ENCODE measurements at places on chromosomes 3 and 15.

DNA sequence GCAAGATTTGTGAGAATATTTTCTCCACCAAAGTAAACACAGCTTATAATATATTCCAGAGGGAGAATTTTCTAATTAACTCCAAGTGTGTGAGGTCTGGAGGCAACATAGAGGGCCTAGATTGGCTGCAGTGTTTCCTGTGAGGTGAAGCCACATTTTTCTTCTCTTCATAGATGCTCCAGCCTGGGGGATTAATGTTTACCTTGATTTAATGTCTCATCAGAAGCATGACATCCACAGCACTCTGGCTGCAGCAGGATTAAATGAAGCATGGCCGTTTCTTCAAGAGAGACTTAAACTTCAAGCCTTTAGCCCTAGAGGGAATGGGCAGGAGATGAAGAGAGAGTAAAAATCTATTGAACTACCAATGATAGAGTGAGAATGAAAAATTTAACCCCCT is 137.9 kb upstream of the ZBTB20 start:
- DNase-seq: no peak

GRCh38 chr3:162112719-162113118 is 616.1 kb downstream of the OTOL1 start:
- DNase-seq: no peak

- DNase-seq: no peak
Measured at GRCh38 chr3:28012830-28013229, 228.6 kb upstream of the CMC1 start.

DNA sequence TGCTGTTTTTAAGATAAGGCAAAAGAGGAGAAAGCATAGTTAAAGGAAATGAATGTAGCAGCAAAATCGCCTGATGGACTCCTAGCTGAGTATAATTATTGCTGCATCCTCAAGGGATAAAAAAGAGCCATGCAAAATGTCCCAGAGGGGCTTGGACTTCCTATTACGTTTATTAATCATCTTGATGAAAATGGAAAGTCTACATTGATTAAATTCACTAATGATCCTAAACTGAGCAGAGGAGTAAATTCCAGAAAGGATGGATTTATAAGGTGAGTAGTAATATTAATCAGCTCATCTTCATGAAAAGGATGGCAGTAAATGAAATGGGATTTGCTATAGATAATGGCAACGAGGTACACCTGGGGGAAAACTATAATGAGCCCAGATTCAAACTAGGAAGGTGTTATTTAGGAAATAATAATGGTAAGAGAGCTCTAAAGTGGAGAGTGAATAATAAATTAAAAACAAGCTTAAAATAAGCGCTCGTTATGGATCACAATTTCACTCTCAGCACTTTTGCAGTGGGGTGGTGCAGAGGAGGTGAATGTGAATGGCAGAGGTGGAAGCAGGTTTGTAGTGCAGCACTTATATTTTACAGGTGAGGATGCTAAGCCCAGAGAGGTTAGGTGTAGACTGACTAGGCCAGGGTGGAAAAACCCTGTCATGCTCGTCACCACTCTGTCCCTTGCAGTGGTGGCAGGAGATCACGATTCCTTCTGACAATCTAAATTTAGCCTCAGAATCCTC is 22.3 kb downstream of the IL5RA start:
- no peak for DNase-seq

DNA sequence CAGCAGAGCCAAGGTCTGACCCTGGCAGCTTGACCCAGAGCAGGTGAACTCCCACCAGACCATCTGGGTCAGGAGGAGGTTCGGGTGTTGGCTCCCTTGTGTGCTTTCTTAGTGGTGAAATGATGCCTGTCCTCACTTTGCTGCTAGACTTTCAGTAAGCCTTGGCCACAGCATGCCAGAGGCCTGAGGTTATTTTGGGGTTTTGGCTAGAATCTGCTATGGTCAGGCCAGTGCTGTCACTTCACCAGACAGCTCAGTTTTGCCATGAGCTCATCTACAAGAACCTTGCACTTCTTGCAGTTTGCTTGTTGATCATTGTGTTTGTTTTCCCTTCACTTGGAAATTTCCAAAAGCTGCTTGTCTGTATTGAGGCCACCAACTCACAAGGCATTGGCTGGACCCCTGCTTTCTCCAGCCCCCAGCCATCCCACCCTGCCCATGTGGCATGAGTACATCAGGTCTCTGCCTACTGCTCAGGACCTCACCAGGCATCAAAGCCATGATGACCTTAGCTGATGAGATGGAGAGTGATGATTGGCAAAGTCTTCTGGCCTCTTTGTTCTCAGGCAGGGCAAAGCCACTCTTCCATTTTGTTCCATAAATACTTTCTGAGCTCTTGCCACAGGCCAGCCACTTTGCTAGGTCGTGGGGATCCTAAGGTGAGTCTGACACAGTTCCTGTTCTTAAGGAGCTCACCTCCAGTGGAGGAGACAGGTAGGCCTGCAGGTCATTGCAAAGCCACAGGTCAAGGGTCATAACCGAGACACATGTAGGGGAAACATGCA is 122.6 kb downstream of the ARNT2 start:
- DNase-seq: peak; percentile 62

DNA sequence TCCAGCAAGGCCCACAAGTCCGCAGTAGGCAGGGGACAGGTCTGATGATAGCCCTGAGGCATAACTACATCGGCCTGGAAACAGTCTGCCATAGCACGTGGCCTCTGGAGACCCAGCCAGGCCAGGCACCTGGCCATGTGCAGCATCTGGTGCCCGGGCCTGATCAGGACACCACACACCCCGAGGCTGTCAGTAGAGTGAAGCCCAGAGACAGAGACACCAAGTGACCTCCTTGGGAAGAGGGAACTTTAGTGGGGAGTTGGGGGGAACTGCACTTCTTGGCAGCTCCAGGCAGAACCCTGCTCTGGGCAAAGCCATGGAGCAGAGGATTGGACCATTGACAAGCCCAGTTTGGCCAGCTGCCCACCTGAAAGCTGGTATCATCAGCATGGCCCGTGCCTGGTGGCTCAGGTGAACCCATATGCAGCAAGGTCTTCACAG is 1.2 kb downstream of the SHISA5 start:
- DNase-seq: no peak

DNA sequence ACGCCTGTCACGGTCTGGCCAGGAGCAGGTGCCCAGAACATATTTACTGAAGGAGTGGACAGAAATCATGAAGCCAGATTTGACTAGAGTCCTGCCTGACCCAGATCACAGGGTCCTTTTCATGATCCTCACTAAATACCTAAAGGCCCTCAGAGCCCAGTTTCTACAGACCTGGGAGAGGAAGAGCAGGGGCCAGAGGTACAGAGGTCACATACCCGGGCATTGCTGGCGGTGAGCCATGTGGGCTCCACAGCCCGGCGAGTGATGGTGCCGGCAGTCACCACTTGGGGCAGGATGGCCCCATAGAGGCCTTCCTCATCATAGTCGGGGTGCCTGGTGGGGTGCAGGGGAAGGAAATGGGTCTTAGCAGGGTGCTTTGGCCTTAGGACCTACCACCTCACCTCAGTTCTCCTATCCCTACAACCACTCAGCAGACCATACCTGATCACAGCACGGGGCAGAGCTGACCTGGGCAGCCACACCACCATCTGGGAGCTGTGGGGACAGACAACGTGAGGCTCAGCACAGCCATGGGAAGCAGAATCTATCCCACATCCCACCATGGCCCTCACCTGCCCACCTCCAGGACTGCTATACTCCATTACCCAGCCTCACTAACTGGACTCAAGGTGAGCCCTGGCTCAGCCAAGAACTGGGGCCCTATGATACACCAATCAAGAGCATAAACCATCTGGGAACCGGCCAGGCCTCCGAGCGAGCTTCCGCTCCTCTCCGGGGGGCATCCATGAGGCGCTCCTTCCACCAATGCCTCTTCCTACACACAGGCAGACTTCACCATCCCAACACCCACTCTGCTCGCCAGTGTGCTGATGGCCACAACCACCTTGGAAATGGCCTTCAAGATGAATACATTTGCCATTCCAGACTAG is 12.9 kb downstream of the POLG start:
- no peak for DNase-seq

DNA sequence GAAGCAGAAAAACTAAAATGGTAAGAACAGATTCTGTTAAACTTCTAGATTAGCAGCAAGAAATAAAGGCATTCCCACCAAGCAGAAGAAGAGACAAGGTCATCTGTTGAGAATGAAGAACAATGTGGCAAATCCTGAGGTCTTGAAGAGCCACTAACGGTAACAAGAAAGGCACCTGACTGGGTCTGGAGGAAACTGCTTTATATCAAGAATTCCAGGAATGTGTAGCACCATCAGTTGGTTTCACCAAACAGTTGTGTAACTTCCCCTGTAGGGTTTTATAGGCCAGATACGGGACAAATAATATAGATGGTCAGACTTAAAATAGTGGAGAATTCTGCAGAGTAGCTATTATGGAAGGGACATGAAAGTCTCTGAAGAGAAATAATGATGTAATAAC is 57.3 kb downstream of the ACAP2 start:
- no peak for DNase-seq

Measured in hepatic stellate cell (primary cell).